ENCODE measurements at places on chromosomes 12 and 14. TPM values are rescaled to one million over a fixed set of nuclear protein-coding genes. Genes with fewer than 3 reads are reported as not detected.

DNA sequence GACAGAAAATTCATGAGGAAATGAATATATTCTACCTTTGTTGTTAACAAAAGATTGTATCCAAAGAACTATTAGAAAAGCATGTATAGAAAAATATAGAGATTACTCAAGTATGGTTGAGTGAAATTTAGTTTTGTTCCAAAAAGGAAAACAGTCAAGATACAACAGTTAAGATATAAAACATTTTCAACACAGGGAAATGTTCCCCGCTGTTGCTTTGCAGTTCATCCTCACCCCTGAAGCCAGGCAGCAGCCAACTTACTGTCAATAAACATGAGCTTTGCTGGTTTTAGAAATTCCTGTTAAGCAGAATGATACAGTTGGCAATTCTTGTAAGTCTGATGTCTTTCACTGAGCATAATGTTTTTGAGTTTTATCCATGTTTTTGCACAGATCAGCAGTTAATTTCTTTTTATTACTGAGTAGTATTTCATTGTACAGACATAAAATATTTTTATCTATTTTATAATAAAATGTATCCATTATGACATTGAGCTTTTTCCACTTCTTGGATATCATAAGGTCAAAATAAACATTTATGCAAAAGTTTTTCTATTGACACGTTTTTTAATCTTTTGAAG is 1.2 kb upstream of the CLEC2B start:
- no peak for DNase-seq
- H3K36me3 ChIP-seq, result no peaks in the 10 kb centered on the region
- peak overlapping the region; percentile 55 for H3K4me3 ChIP-seq

DNA sequence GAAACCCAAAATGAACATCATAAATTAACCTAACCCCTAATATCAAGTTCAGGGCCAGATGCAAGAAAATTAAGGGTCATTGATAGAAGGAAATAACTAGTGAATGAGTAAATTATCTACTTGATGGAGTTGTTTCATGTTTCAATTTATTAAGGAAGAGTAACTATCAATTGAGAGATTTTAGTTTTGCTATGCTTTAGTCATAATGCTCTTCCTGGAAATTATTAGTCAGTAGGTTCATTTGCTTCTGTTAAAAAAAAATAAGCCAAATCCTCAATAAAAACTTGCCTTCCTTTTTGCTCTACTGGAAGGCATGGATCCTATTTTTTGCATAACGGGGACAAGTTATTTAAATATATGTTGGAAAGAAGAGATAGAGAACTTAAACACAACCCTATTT is 59.0 kb upstream of the HIF1A start:
- no peaks in the 10 kb centered on the region for H3K36me3 ChIP-seq
- H3K4me3 ChIP-seq, result no peak overlapping the region
- no peak for DNase-seq
- H3K4me1 ChIP-seq, result no peaks in the 10 kb centered on the region
- H3K27ac ChIP-seq, result no peak overlapping the region

DNA sequence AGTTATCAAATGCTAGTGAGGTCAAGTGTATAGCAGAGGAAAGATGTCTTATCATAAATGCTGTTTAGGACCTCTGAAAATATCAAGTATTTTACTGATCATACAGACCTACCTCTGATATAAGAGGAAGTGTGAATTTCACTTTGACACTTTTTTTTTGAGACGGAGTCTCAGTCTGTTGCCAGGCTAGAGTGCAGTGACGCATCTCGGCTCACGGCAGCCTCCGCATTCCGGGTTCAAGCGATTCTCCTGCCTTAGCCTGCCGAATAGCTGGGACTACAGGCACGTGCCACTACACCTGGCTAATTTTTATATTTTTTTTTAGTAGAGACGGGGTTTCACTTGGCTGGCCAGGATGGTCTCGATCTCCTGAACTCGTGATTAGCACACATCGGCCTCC is 55.1 kb upstream of the PIK3C2G start:
- no peak overlapping the region for H3K4me3 ChIP-seq
- no peak for DNase-seq
- H3K27me3 ChIP-seq, result no peaks in the 10 kb centered on the region
- H3K36me3 ChIP-seq, result no peaks in the 10 kb centered on the region

DNA sequence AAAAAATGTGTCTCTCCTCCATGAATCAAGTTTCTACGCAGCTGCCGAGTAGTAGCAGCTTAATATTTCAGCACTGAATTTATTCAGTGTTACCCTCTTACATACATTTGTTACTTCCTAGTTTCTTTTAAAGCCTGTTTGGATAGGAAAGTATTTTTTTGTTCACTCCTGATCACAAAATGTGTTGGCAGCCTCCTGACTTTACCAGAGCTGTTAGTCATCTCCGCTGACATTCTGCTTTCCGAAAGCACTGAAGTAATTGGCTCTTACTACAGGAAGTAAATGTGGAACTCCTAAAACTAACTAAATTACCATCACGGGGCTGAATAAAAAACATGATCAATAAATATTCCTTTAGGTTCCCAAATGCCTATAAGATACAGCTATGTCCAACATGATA is 225.5 kb downstream of the EPS8 start:
- peak overlapping the region; percentile 43 for H3K27ac ChIP-seq
- H3K4me3 ChIP-seq, result peak overlapping the region; percentile 33
- H3K4me1 ChIP-seq, result peaks cover 54% of the 10 kb centered on the region

GRCh38 chr12:57268264-57268663 is 17.3 kb upstream of the STAC3 start:
- no peak for DNase-seq
- no peaks in the 10 kb centered on the region for H3K27me3 ChIP-seq
- H3K4me3 ChIP-seq, result no peak overlapping the region
- no peaks in the 10 kb centered on the region for H3K4me1 ChIP-seq
- peaks cover 39% of the 10 kb centered on the region for H3K36me3 ChIP-seq

DNA sequence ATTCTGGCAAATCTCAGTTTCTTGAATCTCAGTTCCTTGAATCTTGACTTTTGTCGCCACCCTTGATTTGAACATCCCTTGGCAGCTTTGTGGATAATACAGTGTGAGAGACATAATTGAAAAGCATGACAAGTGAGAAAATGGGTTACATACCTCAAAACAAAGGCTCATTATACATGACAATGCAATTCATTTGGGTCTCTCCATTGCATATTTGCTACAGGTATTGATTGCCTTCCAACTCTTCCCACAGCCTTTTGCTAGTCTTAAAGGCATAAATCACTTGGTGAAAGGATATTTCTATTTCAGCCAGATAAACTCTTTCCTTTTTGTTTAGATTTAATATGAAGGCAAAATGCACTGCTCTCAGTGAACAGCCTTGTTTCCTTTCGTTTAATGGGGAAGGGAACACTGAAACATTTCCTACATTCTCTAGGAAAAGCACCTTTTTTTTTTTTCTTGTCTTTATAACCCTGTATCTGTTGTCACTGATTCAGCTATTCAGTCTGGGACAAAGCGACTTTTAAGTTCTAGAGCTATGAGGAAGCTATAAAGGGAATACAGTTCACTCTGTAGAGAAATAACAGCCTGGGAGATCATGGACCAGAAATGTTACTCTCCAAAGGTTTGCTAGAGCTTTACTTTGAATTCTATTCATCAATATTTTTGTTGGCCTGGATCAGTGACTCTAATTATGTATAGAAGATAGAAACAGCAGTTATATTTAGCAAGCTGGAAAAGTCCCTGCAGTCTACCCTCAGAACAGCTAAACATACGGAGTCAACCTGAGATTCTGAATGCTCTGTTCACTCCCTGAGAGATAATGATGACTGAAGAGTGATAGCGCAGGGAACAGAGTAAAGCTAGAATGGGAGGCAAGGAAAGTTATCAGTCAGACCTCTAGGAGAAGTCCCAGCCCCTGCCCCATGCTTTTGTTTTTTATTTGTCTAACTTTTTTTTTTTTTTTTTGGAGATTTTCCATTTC is 311.4 kb downstream of the RGS6 start:
- no peaks in the 10 kb centered on the region for H3K4me1 ChIP-seq
- H3K36me3 ChIP-seq, result no peaks in the 10 kb centered on the region
- no peak for DNase-seq
- H3K27me3 ChIP-seq, result no peaks in the 10 kb centered on the region
- no peak overlapping the region for H3K4me3 ChIP-seq

DNA sequence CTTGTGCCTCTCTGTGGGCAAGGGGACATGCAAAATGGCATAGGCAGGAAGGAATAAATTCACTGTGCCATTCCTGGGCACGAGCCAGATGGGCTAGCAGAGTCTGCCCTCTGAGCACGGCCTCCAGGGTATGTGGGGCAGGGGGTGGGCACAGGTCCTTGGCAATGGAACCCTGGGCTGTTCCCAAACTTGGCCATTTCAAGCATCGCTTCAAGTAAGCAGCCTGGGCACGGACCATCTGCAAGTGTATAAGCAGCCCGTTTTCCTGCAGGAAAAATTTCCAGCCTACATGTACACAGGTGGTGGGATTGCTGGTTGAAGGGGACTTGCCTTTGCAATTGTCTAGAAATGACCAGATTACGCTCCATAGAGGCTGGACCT is 40.3 kb downstream of the CCDC85C start:
- H3K27me3 ChIP-seq, result no peaks in the 10 kb centered on the region
- no peaks in the 10 kb centered on the region for H3K4me1 ChIP-seq
- DNase-seq, result no peak
- no peak overlapping the region for H3K4me3 ChIP-seq

DNA sequence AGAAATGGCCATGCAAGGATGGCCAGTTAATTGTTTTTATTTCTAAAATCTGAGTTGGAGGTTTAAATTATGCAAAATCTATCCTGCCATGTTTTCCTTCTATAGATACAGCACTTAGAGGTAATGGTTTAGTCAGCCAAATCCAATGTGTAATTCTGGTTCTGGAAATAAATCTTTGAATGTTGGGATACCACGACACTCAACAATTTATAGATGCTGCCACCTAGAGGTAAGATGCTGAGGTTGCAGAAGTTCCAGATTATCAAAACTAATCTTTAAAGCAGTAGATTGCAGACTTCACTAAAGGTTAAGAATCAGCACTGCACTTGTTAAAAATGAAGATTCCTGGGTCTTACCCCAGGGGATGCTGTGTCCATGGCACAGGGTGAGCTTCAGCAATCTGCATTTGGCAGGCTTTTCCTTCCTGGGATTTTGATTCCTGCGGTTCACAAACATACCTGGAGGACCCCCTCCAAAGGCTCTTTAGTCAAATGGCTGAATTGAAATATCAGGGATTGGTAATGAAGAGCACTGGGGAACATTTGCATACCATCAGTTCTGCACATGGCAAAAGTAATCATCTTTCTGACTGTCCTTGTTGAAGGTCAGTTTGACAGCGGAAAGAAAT is 53.4 kb upstream of the ANO4 start:
- DNase-seq, result peak; percentile 0
- no peak overlapping the region for H3K27ac ChIP-seq
- H3K27me3 ChIP-seq, result no peaks in the 10 kb centered on the region
- no peaks in the 10 kb centered on the region for H3K4me1 ChIP-seq
- H3K4me3 ChIP-seq, result no peak overlapping the region

GRCh38 chr12:108914121-108914531 is 34.2 kb downstream of the DAO start:
- H3K36me3 ChIP-seq, result no peaks in the 10 kb centered on the region
- H3K4me1 ChIP-seq, result no peaks in the 10 kb centered on the region
- no peak overlapping the region for H3K4me3 ChIP-seq

DNA sequence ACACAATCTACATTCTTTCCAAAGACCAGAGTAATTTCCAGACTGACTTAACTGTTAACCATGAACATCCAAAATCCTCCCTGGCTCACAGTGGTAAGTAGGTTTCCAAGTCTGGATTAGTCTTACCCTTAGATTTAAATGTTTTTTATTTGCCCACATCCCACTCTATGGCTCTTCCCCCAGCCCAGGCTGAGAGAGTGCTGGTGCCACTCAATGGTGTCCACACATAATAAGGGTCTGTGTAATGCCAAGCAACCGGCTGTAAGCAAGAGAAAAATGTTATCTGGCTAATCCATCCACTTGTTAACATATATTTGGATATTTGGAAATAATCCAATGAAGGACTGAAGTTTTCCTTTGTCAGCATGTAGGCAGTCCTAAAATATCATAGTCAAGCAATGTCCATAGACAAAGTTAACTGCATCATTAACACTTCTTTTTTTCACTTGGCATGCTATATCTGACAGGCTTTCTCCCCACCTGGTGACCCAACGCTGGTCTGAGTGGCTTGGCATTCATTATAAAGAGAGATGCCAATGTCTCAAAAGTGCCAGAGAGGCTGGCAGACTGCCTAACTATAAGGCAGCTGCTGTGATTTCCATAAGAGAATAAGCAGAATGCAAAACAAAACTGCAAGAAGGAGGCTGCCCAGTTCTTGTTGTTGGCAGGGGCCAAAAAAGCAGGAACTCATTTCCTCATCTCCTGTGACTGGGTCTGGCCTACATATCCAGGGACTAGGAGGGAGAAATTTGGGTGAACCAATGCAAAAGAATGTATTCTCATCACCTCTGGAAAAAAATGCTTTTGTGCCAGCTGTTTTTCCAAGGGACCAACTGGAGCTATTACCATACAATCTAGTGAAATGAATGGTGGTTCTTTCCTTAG is 13.9 kb upstream of the HOXC13 start:
- H3K4me3 ChIP-seq, result no peak overlapping the region
- H3K36me3 ChIP-seq, result no peaks in the 10 kb centered on the region
- no peaks in the 10 kb centered on the region for H3K4me1 ChIP-seq
- H3K27me3 ChIP-seq, result peaks cover 57% of the 10 kb centered on the region
- no peak for DNase-seq

- no peak for DNase-seq
- H3K27ac ChIP-seq, result no peak overlapping the region
- no peaks in the 10 kb centered on the region for H3K4me1 ChIP-seq
- no peak overlapping the region for H3K4me3 ChIP-seq
- H3K36me3 ChIP-seq, result no peaks in the 10 kb centered on the region
These were observed 234.6 kb upstream of the FLRT2 start for GRCh38 chr14:85295318-85295717.

DNA sequence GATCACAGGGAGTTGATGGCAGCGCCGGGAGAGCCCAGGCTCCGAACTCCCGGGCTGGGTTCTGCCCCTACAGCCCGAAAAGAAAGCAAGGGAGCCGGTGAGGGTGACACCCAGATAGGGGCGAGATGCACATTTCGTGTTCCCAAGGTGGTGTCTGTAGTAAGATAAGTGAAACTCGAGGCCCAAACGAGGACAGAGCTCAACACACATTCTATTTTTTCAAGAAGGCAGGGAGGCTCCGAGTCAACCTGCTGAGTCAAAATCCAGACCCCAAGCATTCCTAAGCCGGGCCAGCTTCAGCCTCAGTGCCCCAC is 24.2 kb upstream of the YY1 start:
- H3K4me3 ChIP-seq, result no peak overlapping the region
- peak overlapping the region; percentile 85 for H3K27ac ChIP-seq
- no peaks in the 10 kb centered on the region for H3K27me3 ChIP-seq
- H3K4me1 ChIP-seq, result peaks cover 26% of the 10 kb centered on the region
- H3K36me3 ChIP-seq, result no peaks in the 10 kb centered on the region
- no peak for DNase-seq

GARIN6 gene
- not detected for total RNA-seq

GLIPR1L1 gene
- total RNA-seq, result not detected

SYNDIG1L gene
- total RNA-seq, result not detected

FGF23 gene
- total RNA-seq, result not detected

DDX11 gene
- total RNA-seq, result 45.8 TPM

ST8SIA1 gene
- 53.6 TPM for total RNA-seq

CPNE6 gene
- not detected for total RNA-seq
